ENCODE measurements at places on chromosomes 2 and 18. TPM values are rescaled to one million over a fixed set of nuclear protein-coding genes. Genes with fewer than 3 reads are reported as not detected.

DNA sequence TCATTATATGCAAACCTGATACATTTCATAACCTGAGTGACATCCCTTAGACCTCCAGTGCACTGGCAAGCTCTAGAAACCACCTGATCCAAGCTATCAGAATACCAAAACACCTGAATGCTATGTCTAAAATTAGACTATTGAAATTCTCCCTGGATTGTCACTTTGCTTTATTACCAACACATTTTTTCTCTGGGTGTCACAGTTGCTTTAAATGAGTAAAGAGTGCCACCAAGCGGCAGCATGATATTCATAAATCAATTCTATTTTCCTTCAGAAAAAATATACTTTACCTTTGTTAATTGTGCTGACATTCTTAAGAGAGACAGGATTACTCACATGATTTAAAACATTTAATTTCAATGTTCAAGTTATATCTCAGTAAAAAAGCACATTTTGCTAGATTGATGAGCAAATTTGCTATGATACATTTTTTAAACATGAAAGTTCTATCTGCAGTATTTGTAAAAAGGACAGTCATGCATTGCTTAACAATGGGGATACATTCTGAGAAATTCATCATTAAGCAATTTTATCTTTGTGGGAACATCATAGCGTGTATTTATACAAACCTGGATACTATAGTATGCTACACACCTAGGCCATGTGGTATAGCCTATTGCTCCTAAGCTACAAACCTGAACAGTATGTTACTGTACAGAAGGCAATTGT is 338.4 kb upstream of the SLC39A10 start:
- no peak for DNase-seq

- no peak for DNase-seq
These were observed 240.5 kb downstream of the AGPS start for GRCh38 chr2:177633111-177633510.

DNA sequence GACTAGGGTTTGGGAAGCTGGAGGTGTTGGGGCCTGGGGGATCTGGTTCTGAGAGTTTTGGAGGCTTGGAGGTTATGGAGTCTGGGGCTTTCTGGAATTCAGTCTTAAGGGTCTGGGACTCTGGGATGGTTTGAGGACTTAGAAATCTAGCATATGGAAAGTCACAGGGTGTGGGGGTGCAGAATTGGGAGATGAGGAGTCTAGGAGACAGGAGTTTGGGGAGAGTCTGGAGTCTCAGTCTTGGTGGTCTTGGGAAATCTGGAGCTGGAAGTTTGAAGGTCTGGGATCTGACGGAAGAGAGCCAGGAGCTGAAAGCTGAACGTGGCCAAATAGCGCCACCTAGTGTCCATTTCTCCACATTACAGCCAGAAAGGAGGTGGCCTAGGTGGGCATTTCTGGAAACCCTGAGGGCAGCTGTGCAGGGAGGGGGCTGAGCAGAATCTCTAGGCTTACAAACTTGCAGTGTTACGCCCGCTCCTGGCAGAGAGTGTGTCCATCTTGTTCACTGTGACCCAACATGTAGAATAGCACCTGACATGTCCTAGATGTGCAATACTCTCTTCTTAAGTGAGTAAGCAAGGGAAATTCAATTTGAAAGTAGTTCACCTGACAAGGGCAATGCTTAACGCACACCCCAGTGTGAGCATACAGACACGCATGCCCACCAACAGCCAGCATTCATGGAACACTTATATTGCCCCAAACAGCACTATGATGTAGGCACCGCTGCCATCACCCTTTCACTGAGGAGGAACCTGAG is 204.8 kb downstream of the TFCP2L1 start:
- DNase-seq = no peak

DNA sequence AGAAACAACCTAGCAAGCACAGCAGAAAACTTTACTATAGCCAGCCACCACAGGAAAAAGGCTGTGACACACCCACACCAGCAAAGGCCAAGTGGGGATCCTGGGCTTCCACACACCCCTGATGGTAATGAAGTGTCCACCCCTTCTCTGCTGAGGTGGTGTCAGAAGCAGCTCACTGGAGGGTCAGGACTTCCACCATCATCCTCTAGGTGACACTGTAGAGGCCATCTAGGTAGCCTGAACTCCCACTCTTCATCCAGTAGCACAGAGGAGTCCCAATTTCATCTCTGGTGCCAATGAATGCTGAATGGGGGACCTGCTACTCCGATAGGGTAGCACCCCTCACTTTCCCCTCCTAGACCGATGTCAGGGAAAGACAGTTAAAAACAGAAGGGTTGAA is 1544.4 kb downstream of the LRP1B start:
- no peak for DNase-seq

- no peak for DNase-seq
These were observed 42.1 kb downstream of the SRBD1 start for GRCh38 chr2:45568935-45569334.

GRCh38 chr2:20333738-20334137 is 16.9 kb downstream of the PUM2 start:
- no peak for DNase-seq

- peak; percentile 21 for DNase-seq
These were observed 368.5 kb downstream of the LRRTM1 start for GRCh38 chr2:79935771-79936657.

DNA sequence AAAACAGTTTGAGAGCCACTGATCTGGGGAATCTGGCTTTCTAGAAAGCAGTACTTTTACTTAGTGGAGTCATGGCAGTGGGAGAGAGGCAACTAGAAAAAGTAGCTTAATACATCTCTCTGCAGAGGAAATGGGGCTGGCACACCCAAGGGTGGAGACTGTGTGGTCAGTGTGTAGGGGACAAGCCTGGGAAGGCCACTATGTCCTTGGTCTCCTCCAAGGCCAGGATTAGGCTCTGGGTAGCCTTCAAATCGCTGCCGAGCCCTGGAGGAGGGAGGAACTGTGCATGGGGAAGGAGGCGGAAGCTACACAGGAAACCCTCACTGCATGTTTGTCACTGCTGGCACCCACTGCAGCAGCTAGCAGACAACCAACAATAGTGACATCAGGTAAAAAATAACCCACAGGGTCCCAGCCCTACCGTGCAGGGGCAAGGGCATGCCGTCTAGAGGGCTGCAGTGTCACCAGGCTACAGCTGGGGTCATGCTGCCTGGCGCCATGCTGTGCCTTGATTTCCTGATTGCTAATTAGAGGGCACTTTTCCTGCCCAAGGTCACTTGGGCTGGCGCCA is 34.8 kb downstream of the LBH start:
- no peak for DNase-seq

- DNase-seq = no peak
These were observed 289.4 kb downstream of the MTX2 start for GRCh38 chr2:176558574-176559140.

- DNase-seq = no peak
These were observed 243.8 kb downstream of the DLGAP1 start for GRCh38 chr18:4211111-4211837.

GRCh38 chr18:79378536-79379250 is 17.0 kb upstream of the NFATC1 start:
- DNase-seq = no peak

DNA sequence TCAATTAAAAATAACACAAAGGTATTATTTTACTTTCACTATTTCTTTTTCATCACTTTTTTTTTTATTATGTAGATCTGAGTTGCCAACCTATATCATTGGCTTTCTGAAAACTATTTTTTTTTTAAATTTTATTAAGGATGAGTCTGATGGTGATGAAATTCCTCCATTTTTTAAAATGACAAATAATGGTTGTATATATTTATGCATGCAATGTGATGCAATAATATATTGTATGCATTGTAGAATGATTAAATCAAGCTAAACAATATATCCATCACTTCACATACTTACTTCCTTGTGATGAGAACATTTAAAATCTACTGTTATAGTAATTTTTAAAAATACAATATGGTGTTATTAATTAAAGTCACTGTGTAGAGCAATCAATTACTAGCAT is 1081.6 kb downstream of the CNTNAP5 start:
- no peak for DNase-seq

The BABAM2 gene
- polyA plus RNA-seq = 52.4 TPM

The ONECUT2 gene
- polyA plus RNA-seq = 0.19 TPM

The COBLL1 gene
- 134 TPM for polyA plus RNA-seq

The TCF23 gene
- polyA plus RNA-seq = 3.2 TPM
